Activated CD8-positive, alpha-beta memory T cell treated with anti-CD3 and anti-CD28 coated beads, Interleukin-2, amount 50 U/mL, for 4 hours (primary cell): ENCODE measurements at places on chromosomes 1 and 21.

DNA sequence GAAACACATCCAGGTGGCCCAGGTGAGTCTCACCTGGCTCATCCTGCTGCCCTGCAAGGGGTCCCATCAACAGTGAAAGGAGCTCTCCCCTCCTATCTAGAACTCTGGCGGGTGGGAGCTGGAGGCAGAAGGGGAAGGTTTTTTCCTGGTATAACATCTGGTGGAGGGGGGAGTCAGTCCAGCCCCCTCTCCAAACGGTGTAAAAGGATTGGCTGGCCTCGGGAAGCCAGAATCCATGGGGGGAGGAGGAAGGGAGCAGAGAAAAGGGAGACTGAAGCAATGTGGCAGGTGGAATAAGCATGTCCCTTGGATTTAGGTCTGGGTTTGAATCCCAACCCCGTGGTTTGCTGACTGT is 1.2 kb upstream of the CAMK2N1 start:
- DNase-seq, result no peak

DNA sequence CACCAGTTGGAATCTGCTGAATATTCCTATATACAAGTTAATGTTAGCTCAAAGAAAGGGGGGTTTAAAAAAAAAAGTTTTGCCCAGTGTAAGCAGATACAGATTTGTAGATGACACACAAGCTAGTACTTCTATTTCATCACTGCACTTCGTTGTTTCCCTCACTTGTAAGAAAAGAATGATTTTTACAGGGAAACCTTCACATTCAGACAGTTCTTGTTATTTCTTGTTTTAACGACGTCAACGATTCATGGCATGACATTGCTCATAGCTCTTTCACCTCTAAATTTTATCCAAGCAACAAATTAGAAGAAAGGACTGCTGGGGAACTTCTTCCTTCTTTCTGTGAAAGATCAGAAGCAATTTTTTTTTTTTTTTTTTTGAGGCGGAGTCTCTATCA is 25.7 kb upstream of the C1orf105 start:
- no peak for DNase-seq

GRCh38 chr1:89931964-89932363 is 62.9 kb upstream of the ZNF326 start:
- no peak for DNase-seq

- DNase-seq, result no peak
Measured at GRCh38 chr1:30335389-30335996, 387.9 kb downstream of the MATN1 start.

DNA sequence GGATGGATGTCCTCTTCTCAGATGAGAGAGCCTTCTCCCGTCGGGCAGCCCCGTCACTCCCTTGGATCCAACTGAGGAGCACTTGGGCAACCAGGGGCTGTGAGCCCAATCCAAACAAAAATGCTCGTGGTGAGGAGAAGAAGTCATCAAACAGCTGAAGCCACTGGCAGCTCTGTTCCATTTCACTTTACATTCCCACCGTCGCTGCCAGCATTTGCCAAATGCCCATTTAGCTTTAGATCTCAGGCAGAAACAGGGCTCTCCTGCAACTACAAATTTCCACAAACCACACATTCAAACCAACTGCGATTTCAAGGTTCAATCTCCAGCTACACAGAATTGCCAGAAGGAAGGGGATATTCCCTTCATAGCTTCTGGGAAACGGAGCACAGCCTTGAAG is 634.6 kb downstream of the SMYD3 start:
- no peak for DNase-seq

DNA sequence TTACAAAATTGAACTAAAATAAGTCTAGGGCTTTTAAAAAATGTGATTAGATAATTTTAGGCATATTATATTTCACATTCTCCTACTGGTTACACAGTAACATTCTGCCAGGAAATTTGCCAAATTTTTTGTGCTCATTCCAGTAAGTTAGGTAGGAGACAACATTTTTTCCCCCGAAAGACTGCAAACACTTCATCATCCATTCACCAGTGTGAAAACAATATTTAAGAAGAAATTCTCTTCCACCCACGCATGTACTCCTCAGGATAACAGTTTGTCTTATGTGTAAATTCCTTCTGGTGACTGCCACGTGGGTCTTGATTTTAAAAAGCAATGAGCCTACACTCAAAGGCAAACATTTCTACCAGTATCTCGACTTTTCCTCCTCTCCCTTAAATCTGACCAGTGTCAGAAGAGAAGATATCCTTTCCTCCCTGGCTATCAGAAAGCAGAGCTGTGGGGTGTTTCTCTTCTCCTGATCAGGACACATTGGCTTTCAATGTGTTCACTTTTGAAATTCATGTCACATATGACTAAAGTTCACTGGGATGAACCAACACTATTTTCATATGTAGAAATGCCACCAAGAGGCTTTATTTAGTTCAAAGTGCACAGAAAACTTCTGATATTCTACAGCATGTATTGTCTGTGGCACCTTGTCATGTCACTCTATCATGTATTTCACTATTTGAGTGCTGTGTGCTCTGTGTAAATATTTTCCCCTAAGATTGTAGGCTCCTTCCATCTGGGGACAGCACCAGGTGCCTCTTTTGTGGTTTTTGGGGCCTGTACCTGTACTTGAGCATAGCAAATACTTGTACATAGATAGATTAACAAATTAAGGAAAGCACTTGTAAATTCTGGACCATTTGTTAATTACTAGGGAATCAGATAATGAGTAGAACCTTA is 38.6 kb downstream of the LHX9 start:
- no peak for DNase-seq

- no peak for DNase-seq
Measured at GRCh38 chr1:231883382-231883781, 256.8 kb downstream of the DISC1 start.

GRCh38 chr1:155107309-155108264 is 20.1 kb upstream of the EFNA1 start:
- DNase-seq, result no peak

- DNase-seq, result no peak
Measured at GRCh38 chr1:107678993-107679392, 286.0 kb downstream of the VAV3 start.
